SJCRH30 (cell line): ENCODE measurements at places on chromosomes 6 and 20. TPM values are rescaled to one million over a fixed set of nuclear protein-coding genes. Genes with fewer than 3 reads are reported as not detected.

Gene RAB32
- total RNA-seq: 12.2 and 12.4 TPM in 2 replicates

Gene CYP21A2
- 0.08 TPM in 1 of 2 replicates, not detected in the other for total RNA-seq

Gene CHD6
- total RNA-seq: 62.3 and 75.4 TPM in 2 replicates

DNA sequence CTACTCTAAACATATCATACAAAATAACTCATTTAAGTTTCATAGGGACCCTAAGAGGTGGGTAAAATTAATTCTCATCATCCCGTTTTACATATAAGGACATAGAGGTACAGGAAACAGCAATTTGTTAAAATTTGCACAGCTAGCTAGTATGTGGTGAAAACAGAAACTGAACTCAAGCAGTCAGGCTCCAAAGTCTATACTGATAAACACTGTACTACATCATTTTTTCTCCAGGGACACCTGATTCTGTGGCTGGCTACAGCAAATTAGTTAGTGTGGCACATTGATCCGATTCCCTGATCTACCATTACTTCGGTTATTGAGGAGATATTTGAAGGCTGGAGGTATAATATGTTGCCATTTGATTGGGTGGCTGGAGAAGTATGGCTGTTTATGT is 36.2 kb upstream of the E2F3 start:
- H3K4me3 ChIP-seq: no peak overlapping the region
- H3K4me1 ChIP-seq: no peaks in the 10 kb centered on the region
- H3K27me3 ChIP-seq: no peaks in the 10 kb centered on the region
- no peak for DNase-seq

GRCh38 chr6:123316733-123317323 is 319.9 kb downstream of the TRDN start:
- DNase-seq: no peak
- no peak overlapping the region for H3K27ac ChIP-seq

DNA sequence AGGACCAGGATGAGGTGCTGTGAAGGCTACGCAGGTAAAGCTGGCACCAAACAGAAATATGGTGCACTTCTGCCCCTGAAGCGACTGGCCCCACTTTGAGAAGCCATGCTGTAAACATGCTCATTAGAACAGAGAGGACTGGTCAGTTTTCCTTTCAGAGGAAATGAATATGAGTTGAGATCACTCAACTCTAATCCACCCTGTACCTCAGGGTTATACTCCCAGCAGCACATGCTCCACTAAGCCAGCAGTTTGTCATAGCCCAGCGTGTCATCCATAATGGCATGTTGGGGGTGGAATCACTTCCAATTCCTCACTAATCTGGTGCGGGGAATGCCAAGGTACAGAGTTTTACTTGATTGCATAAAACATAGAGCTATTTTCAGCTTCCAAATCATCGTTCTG is 98.1 kb downstream of the HIVEP2 start:
- H3K27ac ChIP-seq: peak overlapping the region; percentile 74
- H3K4me1 ChIP-seq: peaks cover 39% of the 10 kb centered on the region
- H3K36me3 ChIP-seq: no peaks in the 10 kb centered on the region
- peak overlapping the region; percentile 49 for H3K4me3 ChIP-seq

Gene F13A1
- 2.5 and 2.6 TPM in 2 replicates for total RNA-seq

DNA sequence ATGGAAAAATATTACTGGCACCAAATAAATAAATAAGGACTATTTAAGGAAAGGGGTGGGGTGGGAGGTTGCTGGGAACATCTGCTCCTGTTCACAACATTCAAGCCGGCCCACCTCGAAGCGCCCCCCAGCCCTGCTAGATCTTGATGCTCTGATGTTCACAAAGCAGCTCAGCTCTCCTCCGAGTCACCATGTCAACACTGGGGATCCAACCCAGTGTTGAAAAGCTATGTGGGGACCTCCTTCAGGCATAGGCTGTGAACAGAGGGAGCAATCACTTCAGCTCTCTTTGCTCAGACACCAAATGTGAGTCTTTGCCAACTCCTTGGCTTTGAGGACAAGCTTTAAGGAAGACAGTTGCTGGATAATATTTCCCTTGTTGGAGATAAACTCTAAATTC is 176.8 kb upstream of the NT5E start:
- no peak overlapping the region for H3K4me3 ChIP-seq
- no peaks in the 10 kb centered on the region for H3K36me3 ChIP-seq
- no peak for DNase-seq
- no peak overlapping the region for H3K27ac ChIP-seq
- no peaks in the 10 kb centered on the region for H3K4me1 ChIP-seq

- no peak overlapping the region for H3K4me3 ChIP-seq
- H3K27me3 ChIP-seq: no peaks in the 10 kb centered on the region
- no peak overlapping the region for H3K27ac ChIP-seq
- no peaks in the 10 kb centered on the region for H3K36me3 ChIP-seq
- DNase-seq: no peak
These were observed 79.6 kb upstream of the CARMIL1 start for GRCh38 chr6:25199544-25199943.

- no peaks in the 10 kb centered on the region for H3K36me3 ChIP-seq
- no peak overlapping the region for H3K27ac ChIP-seq
- H3K27me3 ChIP-seq: no peaks in the 10 kb centered on the region
- H3K4me1 ChIP-seq: no peaks in the 10 kb centered on the region
These were observed 250.9 kb upstream of the POU3F2 start for GRCh38 chr6:98583506-98583905.

DNA sequence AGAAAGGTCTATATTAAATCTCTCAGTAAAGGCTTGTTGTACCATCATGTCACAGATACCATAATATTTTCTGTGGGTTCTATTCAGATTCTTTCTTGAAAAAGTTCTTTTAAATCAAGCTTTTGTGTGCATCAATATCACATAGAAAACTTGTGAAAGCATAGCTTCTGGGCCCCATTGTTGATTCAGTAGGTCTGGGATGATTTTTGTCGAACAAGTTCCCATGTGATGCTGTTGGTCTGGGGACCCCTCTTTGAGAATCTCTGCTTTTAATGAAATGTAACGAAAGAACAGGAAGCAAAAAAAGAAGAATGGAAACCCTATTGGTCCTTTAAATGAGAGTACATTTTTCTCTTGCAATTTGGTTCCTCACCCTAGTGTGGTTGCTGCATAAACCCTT is 597.7 kb upstream of the CITED2 start:
- H3K27ac ChIP-seq: no peak overlapping the region
- DNase-seq: no peak
- H3K4me1 ChIP-seq: peaks cover 15% of the 10 kb centered on the region

DNA sequence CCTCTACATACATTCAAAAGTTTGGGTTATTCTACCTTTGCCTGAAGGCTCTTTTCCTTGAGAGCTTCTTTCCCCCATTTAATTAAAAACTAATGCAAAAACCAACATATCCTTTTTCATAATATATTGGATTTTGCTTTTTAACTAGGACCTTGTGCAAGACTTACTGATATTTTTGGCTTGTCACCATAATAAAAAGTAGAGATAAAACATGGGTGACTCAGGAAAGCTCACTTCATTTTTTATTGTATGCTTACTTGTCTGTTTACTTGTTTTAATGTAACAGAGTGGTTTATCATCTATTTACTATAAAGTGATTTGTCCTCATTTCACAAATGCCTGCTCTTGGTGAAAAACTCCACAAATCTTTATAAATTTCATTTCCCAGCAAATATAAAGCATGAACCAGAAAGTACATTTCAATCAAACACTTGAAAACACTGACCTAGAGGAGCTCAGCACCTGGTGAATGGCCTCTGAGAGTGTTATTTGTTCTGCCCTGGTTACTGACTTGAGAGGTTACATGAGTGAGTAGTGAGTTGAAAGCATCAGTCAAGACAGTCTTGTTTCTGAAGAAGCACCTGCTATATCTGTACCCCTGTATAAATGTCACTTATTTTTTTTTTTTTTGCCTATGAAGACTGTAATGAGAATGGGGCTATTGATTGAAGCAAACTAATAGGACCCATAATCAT is 20.8 kb downstream of the ADGRG6 start:
- H3K4me3 ChIP-seq: no peak overlapping the region
- no peak for DNase-seq
- H3K4me1 ChIP-seq: no peaks in the 10 kb centered on the region
- H3K27me3 ChIP-seq: no peaks in the 10 kb centered on the region

DNA sequence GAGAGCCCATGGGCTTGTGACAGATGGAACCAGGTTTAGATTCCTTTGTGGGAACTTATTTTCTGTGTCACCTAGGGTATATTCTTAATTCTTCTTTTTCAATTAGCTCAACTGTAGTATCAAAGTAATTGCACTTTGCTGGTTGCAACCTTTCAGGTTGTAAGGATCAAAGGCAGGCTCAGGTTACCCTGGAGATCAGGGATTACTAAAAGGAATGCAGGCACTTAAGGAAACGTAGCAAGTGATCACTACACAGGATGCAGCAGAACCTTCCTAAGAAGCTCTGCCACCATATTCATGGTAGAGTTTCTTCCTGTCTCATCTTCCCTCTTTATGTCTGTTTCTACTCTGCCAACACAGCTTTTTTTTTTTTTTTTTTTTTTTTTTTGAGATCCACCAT is 133.2 kb upstream of the JAG1 start:
- no peak overlapping the region for H3K27ac ChIP-seq
- H3K36me3 ChIP-seq: no peaks in the 10 kb centered on the region
- H3K4me1 ChIP-seq: no peaks in the 10 kb centered on the region
- no peak for DNase-seq
- H3K4me3 ChIP-seq: no peak overlapping the region
- H3K27me3 ChIP-seq: no peaks in the 10 kb centered on the region

Gene GSTA2
- total RNA-seq: not detected in 2 replicates

Gene LGSN
- not detected in 2 replicates for total RNA-seq

- H3K36me3 ChIP-seq: no peaks in the 10 kb centered on the region
- H3K4me3 ChIP-seq: no peak overlapping the region
- no peaks in the 10 kb centered on the region for H3K27me3 ChIP-seq
- no peak overlapping the region for H3K27ac ChIP-seq
- no peaks in the 10 kb centered on the region for H3K4me1 ChIP-seq
- DNase-seq: no peak
These were observed 140.6 kb downstream of the KIF16B start for GRCh38 chr20:16432466-16433292.

DNA sequence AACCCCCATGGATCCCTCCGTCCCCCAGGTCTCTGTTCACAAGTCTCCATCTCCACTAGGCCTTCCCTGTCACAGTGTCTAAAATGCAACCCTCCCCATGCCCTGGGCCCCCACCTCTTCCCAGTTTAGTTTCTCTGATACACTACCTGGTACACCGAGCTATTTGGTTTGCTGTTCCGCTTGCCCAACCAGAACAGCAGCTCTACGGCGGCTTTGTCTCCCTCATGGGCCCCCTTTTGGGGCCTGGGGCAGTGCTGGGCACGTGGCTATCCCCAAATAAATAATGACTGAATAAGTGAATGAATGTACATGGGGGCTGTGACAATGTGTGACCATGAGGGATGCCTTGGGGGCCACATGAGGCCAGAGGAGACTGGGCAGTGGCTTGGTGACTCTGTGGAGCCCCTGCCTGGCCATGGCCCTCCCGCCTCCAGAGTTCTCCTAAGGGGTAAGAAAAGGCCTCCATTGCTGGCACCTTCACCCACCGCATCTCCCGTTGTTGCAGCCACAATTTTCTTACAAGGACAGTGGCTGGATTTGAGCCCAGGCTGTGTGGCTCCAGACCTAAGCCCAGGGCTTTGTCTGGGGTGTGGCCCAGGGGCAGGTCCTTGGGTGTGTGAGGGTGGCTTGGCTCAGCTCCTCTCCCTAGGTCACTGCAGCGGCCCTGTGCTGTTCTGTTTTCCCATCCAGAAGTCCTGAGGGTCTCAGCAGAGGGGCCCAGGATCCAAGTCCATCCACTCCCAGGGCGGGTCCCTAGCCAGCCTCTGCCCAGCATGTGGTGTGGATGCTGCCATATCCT is 408.5 kb upstream of the SULF2 start:
- no peak overlapping the region for H3K4me3 ChIP-seq
- H3K36me3 ChIP-seq: no peaks in the 10 kb centered on the region
- no peak overlapping the region for H3K27ac ChIP-seq
- DNase-seq: peak; percentile 17

DNA sequence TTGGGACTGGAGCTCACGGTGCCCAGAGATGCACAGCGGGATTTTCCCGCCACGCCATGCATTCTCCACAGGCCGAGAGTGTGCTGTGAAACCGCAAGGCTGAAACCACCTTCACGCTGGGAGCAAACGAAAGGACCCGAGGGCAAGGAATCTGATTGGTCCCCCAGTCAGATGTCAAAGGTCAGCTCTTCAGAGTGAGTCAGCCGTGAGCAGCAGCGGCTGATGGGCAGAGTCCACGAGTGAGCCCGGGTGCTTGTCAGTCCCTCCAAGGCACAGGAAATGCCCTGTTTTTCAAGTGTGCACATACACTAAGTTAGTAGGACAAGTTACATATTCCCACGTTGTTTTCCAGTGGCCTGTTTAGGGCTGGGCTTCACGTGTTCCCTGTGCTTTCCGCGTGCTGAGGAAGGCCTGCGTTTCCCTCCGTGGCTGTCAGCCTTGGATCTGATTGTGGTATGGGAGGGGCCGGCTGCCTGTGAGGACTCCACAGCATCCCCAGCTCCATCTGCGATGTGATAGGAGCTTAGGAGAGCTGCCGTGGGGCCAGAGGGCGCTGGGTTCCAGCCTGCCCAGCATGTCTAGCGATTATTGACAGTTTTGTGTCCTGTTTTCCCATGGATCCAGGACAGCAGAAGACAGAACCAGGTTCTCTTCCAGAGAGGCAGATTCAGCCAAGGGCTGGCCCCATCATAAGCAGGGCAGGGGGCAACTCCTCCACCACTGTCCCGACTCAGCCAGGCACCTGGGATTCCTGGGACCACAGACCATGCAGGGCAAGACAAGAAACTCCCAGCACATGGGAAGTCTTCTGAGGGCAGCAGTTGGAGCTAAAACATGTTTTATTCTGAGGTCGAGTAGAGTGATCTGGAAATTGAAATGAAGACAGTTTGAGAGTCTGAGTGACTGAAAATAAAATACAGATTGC is 38.2 kb upstream of the FRMD1 start:
- H3K36me3 ChIP-seq: no peaks in the 10 kb centered on the region
- H3K27ac ChIP-seq: no peak overlapping the region
- H3K27me3 ChIP-seq: no peaks in the 10 kb centered on the region
- DNase-seq: no peak
- H3K4me3 ChIP-seq: no peak overlapping the region

Gene KHDC1
- total RNA-seq: not detected in 2 replicates

DNA sequence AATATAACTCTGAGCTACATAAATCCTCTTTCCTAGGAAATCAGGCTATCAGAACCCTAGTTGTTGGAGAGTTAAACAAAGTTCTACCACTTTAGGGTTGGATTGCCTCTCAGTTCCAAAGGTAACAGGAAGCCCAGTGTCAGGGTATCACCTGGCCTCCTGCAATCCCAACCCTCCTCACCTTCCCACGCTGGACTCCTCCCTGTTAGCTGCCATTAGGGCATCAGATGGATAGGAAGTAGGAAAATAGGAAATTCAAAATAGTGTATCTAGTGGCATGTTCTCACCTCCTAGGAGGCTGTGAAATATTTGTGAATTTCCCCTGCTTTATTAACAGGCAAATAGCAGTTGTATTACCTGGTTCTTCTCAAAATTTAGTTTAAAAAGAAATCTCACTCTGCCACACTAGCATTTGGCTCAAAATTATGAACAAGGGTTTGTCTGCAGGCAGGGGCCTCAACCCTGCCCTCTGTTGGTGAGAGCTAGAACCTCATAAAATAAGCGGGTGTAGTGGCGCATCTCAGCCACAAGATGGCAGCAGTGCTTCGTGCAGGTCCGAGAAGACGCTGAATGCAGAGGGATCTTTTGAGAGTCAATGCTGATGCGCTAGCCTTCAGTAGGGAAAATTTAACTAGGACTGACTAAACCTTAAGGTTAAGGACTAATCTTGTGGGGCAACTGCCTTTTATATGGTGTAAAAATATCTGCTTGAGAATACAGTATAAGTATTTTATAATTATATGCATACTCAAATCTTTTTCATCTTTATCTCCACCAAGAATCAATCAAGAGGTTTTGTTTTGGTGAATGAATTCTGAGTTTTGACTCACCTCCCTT is 209.8 kb upstream of the KCNQ5 start:
- H3K4me1 ChIP-seq: no peaks in the 10 kb centered on the region
- no peak overlapping the region for H3K4me3 ChIP-seq
- no peak overlapping the region for H3K27ac ChIP-seq
